Brain pericyte (primary cell): ENCODE measurements at places on chromosomes 2 and 18.

- no peak for DNase-seq
These were observed 147.7 kb downstream of the TSN start for GRCh38 chr2:121903037-121903689.

DNA sequence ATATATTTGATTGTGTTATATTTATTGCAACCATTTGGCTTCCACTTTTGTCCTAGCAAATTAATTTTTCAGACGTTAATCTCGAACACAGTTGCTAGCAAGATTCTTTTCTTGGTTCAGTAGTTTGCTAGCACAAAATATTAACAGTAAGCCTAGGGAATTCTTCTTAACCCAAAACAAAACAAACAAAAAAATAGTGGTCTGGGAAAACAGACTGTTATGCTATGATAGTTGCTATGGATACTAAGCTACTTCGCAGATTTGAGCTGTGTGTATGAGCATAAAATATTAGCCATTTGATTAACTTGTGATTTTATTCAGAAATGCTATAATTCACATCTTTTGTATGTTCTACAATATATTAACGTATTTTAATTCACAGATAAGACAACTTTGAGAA lies 541.5 kb upstream of the NETO1 start:
- DNase-seq: no peak

DNA sequence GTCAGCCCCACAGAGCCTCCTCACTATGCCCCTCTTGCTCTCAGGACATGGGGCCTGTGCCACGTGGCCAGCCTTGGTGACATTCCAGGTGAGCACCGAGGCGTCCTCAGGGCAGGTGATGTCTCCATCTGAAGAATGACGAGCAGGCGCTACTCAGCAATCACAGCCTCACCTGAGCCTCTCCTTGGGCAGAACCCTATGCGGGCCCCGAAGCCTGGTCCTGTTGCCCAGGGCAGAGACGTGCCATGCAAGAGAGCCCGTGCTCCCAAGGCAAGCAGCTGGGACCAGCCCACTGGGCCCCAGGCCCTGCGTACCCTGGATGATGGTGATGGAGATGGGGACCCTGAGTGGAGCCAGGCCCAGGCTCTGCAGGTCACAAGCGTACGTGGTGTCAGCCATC lies 32.5 kb upstream of the SELENOI start:
- no peak for DNase-seq

DNA sequence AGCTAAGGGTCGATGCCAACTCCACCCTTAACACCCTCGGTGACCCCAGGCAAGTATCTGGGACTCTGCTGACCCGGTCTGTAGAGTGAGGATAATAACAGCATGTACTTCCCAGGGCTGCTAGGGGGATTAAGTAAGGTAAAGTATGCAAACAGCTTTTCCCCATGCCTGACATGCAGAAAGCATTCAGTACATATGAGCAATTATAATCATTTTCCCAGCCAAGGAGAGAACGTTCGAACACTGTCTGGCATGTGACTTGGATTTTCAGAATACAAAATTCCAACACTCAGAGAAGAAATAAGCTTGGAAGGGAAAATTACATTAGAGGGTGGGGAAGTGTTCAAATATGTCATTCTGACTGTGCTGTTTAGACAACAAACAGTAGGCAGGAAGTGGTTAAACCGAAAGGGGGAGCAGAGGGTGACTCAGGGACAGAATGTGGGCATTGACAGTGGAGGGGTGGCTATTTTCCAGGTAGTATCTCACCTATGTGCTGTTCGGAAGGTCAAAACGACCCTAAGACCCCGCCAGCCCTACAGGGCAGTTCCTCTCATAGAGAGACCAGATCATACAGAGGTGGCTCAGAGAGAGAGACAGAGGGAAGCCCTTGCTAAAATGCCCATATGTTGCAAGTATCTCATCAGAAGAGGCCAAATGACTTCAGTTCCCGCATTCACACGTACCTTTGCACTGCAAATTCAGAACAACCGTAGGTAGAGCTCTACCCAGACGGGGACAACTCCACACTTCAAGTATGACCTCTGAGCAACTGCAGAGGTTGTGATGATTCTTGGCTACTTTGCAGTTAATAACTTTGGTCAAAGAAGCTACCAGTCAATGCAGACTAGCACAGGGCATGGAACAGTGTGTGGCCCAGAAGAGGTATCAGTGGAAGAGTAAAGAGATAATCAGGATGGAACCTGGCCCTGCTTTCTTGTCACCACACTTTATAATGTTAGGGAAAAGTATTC lies 14.8 kb downstream of the ASPRV1 start:
- no peak for DNase-seq

DNA sequence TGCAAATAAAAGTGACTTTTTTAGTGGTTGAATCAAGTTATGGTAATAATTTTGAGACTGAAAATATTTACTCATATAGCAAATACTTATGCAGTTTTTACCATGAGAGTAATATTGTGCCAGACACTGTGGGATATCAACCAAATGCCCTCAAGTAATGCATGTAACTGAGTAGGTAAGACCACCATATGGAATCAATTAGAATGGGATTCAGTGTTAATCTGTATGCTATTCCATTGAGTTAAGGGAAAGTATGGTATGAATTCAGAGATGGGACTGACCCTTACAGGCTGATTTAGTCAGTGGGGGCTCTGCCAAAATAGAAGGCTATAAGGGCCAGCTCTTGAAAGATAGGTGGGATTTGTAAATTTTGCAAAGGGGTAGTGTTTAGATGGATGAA lies 131.6 kb downstream of the CCDC85A start:
- no peak for DNase-seq

DNA sequence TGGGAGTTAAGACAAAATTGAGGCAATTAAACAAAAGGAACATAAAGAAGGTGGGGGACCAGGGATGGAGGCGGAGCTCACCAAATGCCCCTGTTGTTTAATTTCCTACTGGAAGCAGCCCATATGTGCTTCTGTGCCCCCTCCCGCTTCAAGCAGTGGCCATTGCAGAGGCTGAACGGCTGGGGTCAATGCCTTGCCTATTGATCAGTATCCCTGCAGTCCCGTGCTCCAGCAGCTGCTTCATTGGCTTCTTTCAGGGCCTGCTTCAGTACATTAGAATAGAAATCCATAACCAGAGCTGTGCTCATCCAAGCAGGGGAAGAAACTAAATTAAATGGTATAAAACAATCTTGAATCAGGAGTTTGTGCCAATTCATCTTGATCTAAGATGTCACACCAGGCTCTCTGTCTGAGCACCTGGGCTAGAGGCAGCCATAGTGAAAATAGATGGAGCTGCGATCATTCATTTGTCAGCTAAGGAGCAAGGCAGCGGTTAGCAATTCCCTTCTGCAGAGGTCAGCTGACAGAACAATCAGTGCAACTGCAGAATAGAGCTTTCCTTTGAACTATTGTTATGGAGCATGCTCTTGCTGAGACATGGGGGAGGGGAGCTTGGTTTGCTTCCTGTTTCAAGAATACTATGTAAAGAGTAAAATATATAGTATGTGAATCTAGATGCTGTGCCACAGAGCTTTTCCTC lies 222.4 kb downstream of the WDR7 start:
- DNase-seq: no peak

- no peak for DNase-seq
These were observed 66.7 kb downstream of the BIRC6 start for GRCh38 chr2:32423536-32423935.

DNA sequence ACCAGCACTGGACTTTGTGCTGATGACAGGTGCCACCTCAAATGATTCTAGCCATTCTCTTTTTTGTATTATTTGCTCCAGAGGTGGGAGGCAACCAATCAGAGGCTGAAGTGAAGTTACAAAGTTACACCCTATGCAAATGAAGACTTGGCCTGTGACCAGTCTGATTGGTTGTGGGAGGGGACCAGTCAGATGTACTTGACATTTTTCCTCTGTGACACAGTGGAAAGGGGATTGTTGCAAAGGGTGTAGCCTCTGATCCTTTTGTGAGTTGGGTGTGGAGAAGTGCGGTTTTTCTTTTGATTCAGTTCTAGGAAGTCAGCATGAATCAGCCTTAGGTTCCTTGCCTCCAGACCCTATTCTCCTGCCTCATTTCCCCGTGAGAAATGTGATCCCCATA lies 244.0 kb downstream of the ARL6IP6 start:
- DNase-seq: no peak

DNA sequence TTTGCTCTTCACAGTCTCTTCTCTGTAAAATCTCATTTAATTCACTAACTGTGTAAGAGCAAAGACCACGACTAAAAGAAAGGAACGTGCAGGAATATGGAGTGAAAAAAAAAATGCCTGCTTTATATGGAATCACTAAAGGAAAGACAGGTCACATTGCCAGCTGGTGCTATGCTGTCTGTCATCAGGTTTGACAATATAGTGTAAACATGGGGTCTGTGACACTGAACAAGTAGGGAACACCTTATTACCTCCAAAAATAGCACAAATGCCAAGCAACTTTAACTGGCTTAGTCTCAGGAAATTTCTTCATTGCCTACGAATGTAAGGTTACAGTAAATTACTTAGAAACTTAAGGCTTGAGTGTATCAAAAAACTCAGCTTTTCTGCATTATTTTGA lies 364.5 kb upstream of the LINC00305 start:
- DNase-seq: no peak

GRCh38 chr2:149483004-149483605 lies 104.5 kb downstream of the MMADHC start:
- no peak for DNase-seq

- DNase-seq: no peak
These were observed 75.1 kb downstream of the SH3BP4 start for GRCh38 chr2:235026649-235027557.

GRCh38 chr18:3450012-3450798 lies at the start of gene TGIF1:
TGIF1 (plus strand) TSS chr18:3450172; CDS start chr18:3450490, 318 bp downstream.
- DNase-seq: no peak

DNA sequence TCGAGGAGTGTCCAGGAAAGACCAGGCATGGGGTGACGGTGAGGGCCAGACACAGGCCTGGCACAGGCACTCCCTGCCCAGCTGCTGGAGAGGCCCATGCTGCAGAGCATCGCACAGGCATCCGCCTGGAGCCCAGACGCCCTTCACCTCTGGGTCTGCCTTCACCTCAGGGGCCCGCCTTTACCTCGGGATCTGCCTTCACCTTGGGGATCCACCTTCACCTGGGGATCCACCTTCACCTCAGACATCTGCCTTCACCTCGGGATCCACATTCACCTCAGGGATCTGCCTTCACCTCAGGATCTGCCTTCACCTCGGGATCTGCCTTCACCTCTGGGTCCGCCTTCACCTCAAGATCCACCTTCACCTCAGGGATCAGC lies 7.7 kb downstream of the KIF1A start:
- no peak for DNase-seq

DNA sequence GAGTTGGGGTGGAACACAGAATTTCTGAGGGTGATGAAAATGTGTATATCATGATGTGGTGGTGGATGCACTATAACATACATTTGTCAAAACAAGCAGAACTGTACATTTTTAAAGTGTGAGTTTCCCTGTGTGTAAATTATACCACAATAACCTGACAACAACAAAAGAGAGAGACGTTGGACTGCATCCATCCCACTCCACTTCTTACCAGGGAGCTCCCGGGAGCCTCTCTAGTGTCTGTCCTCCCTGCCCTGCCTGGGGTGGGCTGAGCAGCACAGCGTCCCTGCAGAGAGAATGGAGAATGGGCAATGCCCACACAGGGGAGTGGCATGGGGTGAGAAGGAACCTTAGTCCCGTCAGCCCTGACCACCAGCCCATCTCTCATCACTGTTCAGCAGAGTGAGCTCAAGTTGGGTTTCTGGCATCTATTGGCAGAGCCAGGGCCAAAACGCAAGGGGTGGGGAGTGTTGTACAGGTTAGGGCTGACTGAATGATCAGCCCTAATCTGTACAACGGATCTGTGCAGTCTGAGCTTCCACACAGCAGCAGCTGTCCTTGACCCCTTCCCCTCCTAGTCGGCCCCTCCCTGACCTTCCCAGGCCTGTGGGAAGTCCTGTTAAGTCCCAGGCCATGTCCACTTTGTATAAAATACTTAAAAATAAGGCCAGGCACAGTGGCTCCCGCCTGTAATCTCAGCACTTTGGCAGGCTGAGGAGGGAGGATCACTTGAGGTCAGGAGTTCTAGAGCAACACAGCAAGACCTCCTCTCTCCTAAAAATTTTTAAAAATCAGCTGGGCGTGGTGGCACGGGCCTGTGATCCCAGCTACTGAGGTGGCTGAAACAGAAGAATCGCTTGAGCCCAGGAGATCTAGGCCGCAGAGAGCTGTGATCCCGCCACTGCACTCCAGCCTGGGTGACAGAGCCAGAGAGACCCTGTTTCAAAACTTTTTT lies 3.3 kb upstream of the PROC start:
- DNase-seq: no peak

DNA sequence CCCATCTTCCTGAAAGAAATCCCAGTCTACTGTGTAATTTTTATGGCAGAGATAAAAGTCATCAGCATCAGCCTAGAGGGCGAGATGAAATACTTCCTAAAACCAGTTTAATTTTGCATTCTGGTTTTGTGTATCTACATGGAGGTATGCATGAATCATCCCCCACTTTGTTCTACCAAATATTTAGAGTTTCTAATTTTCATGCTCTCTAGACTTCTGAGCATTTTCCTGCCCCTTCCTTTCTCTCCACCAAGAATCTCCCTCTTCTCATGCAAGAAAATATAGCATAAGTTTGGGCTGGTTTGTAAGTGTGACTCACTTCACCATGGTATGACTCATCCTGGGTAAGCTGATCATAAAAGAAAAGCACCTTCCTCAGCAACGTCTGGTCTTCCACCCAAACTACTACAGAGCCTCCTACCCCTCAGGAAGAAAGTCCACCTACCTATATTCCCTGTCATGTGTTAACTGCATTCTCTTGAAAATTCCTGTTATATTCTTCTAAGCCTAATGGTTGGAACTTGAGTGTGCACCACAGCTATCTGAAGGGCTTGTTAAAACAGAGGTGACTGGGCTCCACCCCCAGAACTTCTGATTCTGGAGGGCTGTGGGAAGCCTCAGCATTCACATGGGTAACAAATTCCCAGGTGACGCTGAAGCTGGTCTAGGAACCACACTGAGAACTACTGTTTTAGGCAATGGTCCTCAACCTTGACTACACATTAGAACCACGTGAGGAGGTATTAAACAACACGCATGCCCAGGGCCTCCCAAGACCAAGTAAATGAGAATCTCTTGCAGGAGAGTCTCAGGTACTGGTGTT lies 37.4 kb upstream of the RAPGEF4 start:
- peak; percentile 45 for DNase-seq

DNA sequence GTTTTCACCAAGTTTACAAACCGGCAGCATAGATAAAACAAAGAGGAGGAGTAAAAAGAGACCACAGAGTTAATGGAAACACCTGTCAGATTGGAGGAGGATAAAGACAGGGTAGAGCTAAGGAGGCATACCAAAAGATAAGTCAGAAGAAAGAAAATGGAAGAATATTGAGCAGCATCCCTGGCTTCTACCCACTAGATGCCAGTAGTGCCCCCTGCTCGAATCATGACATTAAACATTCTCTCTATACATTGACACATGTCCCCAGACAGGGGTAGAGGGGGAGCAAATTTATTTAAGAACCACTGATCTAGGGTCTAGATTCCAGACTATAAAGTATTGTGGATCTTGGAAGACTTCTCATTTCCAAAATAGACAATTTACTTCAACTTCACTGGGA lies 159.8 kb upstream of the ETAA1 start:
- DNase-seq: no peak

GRCh38 chr2:119723784-119724467 lies 35.8 kb upstream of the PTPN4 start:
- no peak for DNase-seq
